Epithelial cell of umbilical artery (primary cell): ENCODE measurements at places on chromosomes 12 and 14. TPM values are rescaled to one million over a fixed set of nuclear protein-coding genes. Genes with fewer than 3 reads are reported as not detected.

The SART3 gene
- 41.6 and 69.6 TPM in 2 replicates for total RNA-seq

The BDKRB1 gene
- 0.30 and 0.32 TPM in 2 replicates for total RNA-seq

The HNF1A gene
- not detected in 2 replicates for total RNA-seq

The B3GNT4 gene
- total RNA-seq: under 0.01 TPM in 1 of 2 replicates, not detected in the other

The CMKLR1 gene
- total RNA-seq: not detected in 2 replicates

The RNASE3 gene
- total RNA-seq: not detected in 2 replicates

The FAM234B gene
- 6.2 and 12.9 TPM in 2 replicates for total RNA-seq

The TMEM263 gene
- 80.2 and 98.1 TPM in 2 replicates for total RNA-seq

The IL22 gene
- total RNA-seq: not detected in 2 replicates

The LALBA gene
- not detected in 2 replicates for total RNA-seq

The TMEM132D gene
- not detected in 2 replicates for total RNA-seq

The BIN2 gene
- total RNA-seq: not detected in 2 replicates
